ENCODE measurements at places on chromosomes 1 and 21. TPM values are rescaled to one million over a fixed set of nuclear protein-coding genes. Genes with fewer than 3 reads are reported as not detected.

RHD gene
- not detected for total RNA-seq

SPSB1 gene
- total RNA-seq: 0.44 TPM

KRTAP21-1 gene
- not detected for total RNA-seq

CASQ2 gene
- total RNA-seq: not detected

MAP3K21 gene
- total RNA-seq: 5.0 TPM

PPM1J gene
- total RNA-seq: 0.42 TPM

RAB25 gene
- total RNA-seq: 0.46 TPM

OVAAL gene
- total RNA-seq: not detected

Measured in activated CD8-positive, alpha-beta memory T cell treated with anti-CD3 and anti-CD28 coated beads for 36 hours (primary cell).